ENCODE measurements at places on chromosomes 2 and 18. TPM values are rescaled to one million over a fixed set of nuclear protein-coding genes. Genes with fewer than 3 reads are reported as not detected.

The CFAP65 gene
- total RNA-seq = not detected

The TUBA4B gene
- not detected for total RNA-seq

The CD8A gene
- 0.27 TPM for total RNA-seq

The ZNF24 gene
- 14.5 TPM for total RNA-seq

The TMEM150A gene
- 21.5 TPM for total RNA-seq

The ASB18 gene
- total RNA-seq = under 0.01 TPM

- DNase-seq = no peak
Measured at GRCh38 chr2:144390424-144391020, 129.4 kb downstream of the ZEB2 start.

- DNase-seq = no peak
Measured at GRCh38 chr18:36839835-36840234, 10.9 kb downstream of the KIAA1328 start.

- no peak for DNase-seq
Measured at GRCh38 chr2:30894498-30895119, 87.4 kb upstream of the CAPN13 start.

DNA sequence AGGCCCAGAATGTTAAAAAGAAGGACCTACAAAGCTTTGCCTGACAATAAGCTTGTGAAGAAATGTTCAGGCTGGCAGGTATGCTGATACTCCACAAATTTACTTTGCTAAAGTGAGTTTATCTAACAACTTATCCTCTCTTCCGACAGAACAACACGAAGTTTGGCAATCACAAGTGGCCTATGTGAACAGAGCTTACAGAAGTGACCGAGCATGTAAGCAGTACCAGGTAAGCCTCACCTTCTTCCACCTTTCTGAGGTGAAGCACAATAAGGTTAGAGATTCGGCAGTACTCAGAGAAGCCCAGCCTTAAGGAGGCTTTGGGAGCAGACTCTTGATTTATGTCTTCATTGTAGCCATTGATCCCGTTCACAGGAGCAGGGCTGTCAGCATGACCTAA, 9.0 kb upstream of the LCT start:
- DNase-seq = no peak

DNA sequence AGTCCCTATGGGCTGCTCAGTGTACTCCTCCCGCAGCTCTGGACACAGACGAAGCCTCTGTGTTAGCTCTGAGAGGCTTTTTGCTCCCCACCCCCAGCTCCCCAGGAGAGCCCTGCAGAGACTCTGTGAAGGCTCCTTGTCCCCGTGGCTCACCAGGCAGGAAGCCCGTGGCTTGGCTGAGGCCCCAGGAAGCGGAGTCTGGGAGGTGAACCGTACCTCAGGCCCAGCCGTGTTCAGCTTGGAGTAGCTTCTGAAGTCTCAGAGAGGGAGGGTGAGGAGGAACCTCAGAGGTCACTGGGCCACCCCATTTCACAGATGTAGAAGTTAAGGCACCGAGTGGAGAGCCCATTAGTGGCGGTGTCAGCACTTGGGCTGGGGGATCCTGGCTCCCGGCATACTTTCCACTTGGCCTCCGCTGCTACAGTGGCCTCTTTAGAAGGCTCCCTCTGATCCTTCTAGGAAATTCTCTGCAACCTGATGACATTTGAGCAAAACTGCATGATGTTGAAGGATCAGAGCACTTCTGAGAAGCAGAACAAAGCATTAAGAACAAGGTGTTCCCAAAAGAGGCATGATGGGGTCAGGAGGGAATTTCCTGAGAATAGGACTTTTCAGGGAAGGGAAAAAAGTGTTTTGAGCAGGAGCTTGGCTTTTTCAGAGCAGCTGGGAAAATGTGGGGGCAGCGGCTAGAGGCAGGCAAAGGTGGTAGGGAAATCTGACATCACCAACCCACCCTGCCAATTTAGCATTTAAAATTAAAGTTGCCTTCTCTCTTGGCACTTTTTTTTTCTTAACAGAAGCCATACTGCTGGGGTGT, 79.1 kb downstream of the MCFD2 start:
- no peak for DNase-seq

DNA sequence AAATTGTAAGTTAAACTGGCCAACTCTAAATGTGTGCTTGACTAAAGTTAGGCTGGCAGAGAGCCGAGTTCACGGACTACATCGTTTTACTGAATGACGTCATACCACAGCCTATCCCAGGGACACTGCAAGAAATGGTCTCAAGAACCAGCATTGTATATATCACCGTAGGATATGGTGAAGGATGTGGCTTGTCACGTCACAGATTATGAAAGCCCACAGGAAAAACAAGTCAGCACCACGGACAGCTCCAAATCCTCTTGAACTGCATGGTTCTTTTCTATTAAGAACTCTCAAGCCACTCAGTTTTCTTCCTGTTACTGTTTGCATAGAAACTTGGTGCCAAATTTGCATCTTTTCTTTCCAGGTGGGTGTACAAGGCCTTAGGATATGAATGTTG, 85.1 kb upstream of the ACAA2 start:
- DNase-seq = peak; percentile 63

GRCh38 chr18:58552896-58553295, 76.0 kb downstream of the ALPK2 start:
- DNase-seq = no peak

DNA sequence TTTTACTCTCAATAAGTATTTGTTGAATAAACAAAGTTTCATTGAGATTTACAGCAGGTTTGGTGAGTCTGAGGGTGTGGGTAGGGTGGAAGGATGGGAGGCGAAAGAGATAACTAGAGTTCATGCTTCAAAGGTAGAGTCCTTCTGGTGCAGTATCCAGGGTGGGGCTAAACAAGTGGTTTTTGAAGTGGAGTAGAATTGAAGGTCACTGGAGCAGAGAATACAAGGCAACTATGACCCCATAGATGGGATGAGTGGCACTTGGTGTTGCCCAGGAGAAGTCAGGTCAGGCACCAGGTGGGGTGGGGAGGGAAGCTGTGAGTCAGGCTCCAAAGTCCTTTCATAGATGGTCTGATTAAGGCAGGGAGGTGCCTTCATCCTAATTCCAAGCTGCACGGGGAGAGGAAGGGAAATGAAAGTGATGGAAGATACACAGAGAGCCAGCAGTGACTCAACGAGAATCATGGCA, 6.6 kb upstream of the CAB39 start:
- DNase-seq = no peak

- peak; percentile 41 for DNase-seq
Measured at GRCh38 chr2:67215214-67216055, 181.7 kb upstream of the ETAA1 start.

DNA sequence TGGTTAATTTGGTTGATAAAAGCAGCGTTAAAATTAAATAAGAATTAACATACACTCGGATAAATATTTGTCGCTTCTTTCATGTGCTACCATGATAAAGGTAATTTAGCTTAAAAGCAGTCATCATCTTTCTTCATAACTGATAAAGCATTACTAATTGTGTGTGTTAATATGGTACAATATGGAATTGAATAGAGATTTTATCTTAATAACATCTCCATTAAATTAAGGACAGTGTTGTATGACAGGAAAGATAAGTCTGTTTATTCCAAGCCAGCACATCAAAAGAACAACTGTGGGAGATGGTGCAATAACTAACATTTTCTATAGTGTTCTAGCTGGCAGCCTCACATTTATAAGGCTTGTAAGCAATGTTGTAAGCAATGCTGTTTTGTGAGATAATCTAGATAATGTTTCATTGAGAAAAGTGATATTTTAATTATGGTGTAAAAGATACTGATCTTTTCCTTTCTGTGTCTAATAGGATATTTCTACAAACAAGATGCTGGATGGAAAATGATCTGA, 64.4 kb upstream of the AFF3 start:
- no peak for DNase-seq

DNA sequence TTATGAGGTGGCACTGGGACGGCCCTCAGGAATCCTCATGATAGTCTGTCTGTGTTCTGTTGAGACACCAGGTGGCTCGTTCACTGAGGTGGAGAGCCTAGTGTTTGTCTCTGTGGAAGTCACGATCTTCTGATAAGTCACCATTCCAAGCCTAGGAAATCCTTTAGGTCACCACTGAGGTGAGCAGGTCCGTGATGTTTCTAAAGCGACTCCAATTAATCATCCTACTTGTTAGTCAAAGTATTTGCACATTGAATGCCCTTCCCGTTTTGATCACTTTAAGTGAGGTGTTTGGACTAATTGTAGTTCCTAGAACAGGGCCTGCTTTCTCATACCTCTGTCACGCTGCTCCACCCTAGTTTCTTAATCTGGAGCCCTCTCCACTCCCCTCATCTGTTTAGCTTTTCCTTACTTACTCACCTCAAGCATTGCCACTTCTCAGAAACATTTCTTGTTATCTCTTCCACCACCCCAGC, 28.0 kb upstream of the DSG3 start:
- no peak for DNase-seq

DNA sequence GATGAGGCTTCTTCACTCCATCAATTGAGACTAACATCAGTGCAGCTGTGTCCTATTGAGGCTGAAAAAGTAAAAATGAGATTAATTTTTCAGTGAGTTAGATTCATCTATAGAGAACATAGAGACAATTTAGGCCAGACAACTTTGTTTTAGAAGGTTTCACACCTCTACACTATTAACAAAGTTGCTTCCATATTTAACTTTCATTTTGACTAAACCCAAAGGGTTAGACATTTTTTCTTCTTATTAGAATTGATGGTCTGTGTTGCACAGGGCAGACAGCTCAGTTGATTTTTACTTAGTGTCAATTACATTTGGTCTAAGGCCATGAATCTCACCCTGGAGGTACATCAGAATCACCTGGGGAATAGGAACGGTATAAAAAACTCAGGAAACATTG, 130.2 kb upstream of the NXPH2 start:
- DNase-seq = no peak

DNA sequence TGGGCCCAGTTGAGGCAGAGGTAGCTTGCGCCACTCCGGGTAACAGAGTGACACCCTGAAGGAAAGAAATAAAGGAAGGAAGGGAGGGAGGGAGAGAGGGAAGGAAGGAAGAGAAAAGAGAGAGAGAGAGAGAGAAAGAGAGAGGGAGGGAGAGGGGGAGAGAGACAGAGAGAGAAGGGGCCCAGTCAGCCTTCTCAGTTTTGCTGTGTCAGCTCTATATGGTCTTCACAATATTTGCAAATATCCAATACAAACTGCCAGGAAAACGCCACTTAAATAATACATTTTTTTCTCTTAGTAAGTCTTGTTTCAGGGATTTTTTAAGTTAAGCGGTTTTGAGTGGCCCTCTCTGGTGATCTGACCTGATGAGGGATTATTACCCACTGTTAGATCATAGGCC, 5.6 kb upstream of the CHMP1B start:
- no peak for DNase-seq

DNA sequence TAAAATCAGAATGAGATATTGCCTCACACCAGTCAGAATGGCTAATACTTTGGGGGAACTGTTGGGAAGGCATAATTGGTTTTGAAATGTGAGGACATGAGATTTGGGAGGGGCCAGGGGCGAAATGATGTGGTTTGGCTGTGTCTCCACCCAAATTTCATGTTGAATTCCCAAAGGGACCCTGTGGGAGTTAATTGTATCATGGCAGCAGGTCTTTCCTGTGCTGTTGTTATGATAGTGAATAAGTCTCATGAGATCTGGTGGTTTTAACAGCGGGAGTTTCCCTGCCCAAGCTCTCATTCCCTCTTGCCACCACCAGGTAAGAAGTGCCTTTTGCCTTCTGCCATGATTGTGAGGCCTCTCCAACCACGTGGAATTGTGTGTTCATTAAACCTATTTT, 59.6 kb downstream of the CSRNP3 start:
- no peak for DNase-seq
